ENCODE measurements at places on chromosomes 4 and X. TPM values are rescaled to one million over a fixed set of nuclear protein-coding genes. Genes with fewer than 3 reads are reported as not detected.
A peak's percentile ranks its signal among the peaks of the same experiment; 100 is the strongest.

RBMX2 gene
- total RNA-seq = 29.2 TPM

GRCh38 chrX:153723351-153724251, 586 bp downstream of the BCAP31 start:
- H3K4me3 ChIP-seq = peak overlapping the region; percentile 74
- no peaks in the 10 kb centered on the region for H3K27me3 ChIP-seq
- peaks cover 2% of the 10 kb centered on the region for H3K36me3 ChIP-seq
- H3K4me1 ChIP-seq = peaks cover 50% of the 10 kb centered on the region

- no peaks in the 10 kb centered on the region for H3K4me1 ChIP-seq
- no peaks in the 10 kb centered on the region for H3K36me3 ChIP-seq
- no peak overlapping the region for H3K4me3 ChIP-seq
- no peak overlapping the region for H3K27ac ChIP-seq
- no peak for DNase-seq
- no peaks in the 10 kb centered on the region for H3K27me3 ChIP-seq
These were observed 31.3 kb downstream of the MAP7D3 start for GRCh38 chrX:136219893-136220292.

GRCh38 chrX:44042751-44043150, 69.6 kb upstream of the NDP start:
- H3K4me3 ChIP-seq = no peak overlapping the region
- no peaks in the 10 kb centered on the region for H3K4me1 ChIP-seq
- H3K27me3 ChIP-seq = no peaks in the 10 kb centered on the region
- DNase-seq = no peak

GRCh38 chr4:158169506-158169905, 3.3 kb downstream of the GASK1B start:
- peak overlapping the region; percentile 73 for H3K4me3 ChIP-seq
- no peaks in the 10 kb centered on the region for H3K27me3 ChIP-seq
- no peak for DNase-seq

DNA sequence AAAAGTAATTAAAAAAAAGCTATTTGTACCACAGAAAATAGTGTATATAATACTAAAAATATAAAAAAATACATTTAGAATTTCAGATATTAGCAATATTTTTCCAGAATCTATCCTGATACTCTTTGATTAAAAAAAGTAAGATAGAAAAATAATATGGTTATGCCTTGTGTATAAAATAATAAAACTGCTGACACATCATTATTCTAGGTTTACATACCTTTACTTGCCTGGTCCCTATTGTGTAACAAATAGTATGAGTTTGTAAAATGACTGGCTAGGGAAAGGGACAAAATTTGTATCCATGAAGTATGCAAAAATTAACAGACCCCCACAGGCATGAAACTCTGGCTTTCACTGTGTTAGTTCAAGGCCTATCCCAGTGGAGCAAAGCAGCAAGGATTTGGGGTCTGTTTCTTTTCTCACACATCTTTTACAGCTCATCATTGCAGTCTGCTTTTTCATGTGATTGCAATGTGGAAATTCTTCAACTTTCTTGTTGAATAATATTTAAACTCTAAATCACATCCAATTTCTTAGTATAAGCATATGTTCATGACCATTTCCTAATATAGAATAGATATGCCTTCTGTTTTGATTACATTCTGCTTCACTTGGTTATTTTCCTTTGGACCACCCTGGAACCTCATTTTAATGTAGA, 136.7 kb upstream of the PCDH18 start:
- H3K36me3 ChIP-seq = no peaks in the 10 kb centered on the region
- no peaks in the 10 kb centered on the region for H3K27me3 ChIP-seq
- H3K27ac ChIP-seq = no peak overlapping the region
- DNase-seq = no peak

DNA sequence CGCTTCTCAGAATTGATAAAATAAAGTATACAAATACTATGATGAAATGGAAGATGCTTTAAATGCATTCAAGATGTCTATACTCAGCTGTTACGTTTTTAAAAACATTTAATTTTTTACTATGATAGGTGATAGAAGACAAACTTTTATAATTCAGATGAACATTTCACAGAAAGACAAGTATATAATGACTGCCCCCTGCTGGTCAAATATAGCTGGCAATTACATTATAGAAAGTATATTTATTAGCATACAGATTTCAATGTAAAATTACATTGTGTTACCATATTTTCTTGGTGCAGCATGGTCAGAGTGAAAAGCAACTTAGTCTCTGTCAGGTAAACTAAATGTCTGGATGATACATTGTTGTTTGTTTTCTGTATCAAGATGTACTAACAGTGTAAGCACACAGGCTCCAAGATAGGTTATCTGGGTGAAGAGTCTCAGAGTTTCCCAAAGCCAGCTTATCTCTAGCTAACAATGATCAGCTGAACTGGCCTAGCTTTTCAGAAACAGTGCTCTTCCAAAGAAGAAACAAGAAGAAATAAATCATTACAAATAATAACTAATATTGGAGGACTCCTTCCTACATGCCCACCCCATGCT, 54.1 kb downstream of the SRPX start:
- H3K27ac ChIP-seq = no peak overlapping the region
- H3K4me3 ChIP-seq = no peak overlapping the region
- H3K4me1 ChIP-seq = no peaks in the 10 kb centered on the region
- peak; percentile 1 for DNase-seq
- H3K27me3 ChIP-seq = no peaks in the 10 kb centered on the region

AFF1 gene
- total RNA-seq = 15.9 TPM

DNA sequence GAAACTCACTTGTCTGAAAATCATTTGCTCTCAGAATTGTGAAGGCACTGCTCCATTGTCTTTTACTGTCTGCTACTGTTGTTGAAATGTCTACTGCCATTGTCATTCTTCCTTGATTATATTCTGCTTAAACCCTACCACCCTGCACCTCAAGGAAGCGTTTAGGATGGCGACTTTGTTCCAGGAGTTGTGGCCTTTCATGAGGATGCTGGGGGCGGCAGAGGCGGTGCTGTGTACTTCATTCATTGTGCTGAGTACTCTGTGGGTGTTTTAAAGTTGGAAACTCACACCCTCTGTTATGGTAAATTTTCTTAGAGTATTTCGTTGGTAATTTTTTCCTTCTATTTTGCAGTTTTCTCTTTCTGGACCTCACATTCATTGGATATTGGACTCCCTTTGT, 258.9 kb downstream of the TENM3 start:
- no peaks in the 10 kb centered on the region for H3K36me3 ChIP-seq
- no peak for DNase-seq
- no peak overlapping the region for H3K4me3 ChIP-seq
- H3K27ac ChIP-seq = no peak overlapping the region

DNA sequence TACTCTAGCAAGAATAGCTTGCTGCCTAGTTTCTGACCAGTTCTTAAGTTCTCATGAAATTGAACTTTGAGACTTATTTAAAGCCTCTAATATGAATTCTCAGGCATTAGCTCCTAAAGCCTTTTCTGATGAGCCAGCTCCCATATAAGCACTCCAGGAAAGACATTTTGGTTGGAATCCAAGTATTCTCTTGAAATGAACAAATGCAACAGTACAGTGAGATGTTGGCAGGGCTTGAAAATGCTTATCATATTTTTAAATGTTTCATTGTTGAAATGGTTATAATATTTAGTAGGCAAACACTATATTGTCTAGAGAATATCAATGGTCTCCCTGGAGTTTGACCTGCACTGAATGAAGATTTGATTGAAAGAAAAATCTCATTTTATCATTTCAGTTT, 240.3 kb downstream of the ANK2 start:
- no peaks in the 10 kb centered on the region for H3K4me1 ChIP-seq
- H3K27ac ChIP-seq = no peak overlapping the region
- H3K4me3 ChIP-seq = no peak overlapping the region
- DNase-seq = no peak
- H3K36me3 ChIP-seq = no peaks in the 10 kb centered on the region

DNA sequence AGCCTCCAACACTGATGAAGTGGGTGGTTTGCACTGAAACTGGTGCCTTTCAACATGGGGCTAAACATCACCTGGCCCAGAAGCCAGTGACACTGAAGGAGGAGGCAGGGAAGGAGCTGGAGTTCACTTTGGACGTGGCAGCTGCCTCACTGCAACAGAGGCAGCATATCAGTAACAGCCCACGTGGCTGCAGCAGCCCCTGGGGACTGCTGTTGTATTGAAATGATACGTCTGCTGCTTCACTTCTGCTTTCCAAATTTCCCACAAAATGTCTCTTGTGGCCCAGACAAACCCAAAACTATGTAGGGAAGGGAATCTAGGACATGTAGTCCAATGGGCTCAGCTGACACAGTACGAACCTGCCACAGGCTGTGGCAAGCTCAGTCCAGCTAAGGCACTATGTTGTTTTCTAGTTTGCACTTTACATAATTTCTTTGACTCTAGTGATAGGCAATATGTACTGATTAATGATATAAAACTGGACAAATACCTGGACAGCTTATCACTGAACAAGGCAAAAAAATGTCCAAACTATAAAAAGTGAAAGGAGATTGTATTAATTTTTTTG, 84.7 kb upstream of the RAPGEF2 start:
- H3K27me3 ChIP-seq = no peaks in the 10 kb centered on the region
- no peak overlapping the region for H3K4me3 ChIP-seq
- peaks cover 20% of the 10 kb centered on the region for H3K4me1 ChIP-seq
- no peak for DNase-seq

DNA sequence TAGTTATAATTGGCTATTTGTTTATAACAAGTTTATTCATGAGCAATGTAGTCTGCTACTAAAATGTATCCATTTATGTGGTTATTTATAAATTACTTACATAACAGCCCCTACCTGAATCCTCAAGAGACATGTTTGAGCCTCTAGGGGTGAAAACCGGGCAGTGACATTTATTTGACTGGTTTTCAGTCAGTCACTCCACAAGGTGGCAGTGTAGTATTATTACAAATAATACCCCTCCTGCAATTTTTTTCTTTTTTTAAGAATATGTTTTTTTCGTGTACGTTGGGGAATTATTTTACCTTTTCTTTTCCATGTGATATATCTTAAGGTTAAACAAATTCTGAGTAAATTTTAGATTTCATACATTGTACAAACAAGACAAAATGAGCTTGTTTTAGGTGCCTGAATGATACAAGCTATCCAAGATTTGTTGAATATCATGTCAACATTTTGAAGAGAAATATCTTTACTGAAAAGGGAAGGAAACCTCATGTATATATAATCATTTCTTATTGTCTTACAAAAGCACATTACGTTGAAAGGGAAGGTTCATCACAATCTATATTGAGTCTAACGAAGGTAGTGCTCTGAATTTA, 598.7 kb upstream of the TECRL start:
- H3K27ac ChIP-seq = no peak overlapping the region
- no peak overlapping the region for H3K4me3 ChIP-seq
- DNase-seq = peak; percentile 47
- no peaks in the 10 kb centered on the region for H3K36me3 ChIP-seq
- no peaks in the 10 kb centered on the region for H3K27me3 ChIP-seq
- no peaks in the 10 kb centered on the region for H3K4me1 ChIP-seq

GRCh38 chr4:33062155-33062806, 2342.1 kb downstream of the PCDH7 start:
- no peaks in the 10 kb centered on the region for H3K36me3 ChIP-seq
- no peaks in the 10 kb centered on the region for H3K4me1 ChIP-seq
- H3K27ac ChIP-seq = no peak overlapping the region
- DNase-seq = no peak
- no peaks in the 10 kb centered on the region for H3K27me3 ChIP-seq
- no peak overlapping the region for H3K4me3 ChIP-seq

LRCH2 gene
- not detected for total RNA-seq

IRF2 gene
- 15.5 TPM for total RNA-seq

DNA sequence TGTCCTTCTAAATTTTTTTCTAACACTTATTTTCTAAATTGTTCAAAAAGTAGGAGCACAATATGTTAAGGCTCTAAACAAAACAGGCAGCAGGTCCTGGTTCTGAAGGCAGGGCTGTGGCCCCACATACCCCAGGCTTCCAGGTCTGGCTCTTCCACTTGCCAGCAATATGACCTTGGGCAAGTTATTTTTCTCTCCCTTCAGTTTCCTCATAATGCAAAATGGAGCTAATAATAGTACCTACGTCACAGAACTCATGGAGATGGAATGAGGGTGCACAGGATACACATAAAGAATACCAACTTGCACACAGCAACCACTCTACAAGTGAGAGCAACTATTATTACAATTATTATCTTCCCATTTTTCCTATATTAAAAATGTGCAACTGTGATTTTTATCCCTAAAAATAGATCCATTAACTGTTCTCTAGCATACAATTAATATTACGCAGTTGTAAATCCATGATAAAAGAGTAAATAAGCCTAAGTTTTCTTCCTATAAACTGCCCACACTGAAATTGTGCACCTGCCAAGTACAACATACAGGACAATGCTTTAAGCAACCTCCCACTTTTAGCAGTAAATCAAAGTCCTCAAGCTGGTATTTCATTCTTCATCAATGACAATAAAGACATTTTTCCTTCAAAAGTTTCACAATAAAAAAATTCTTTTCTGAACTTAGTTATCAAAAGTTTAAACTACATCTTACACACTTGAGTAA, 27.0 kb downstream of the OTUD4 start:
- H3K27me3 ChIP-seq = no peaks in the 10 kb centered on the region
- no peak for DNase-seq
- no peak overlapping the region for H3K4me3 ChIP-seq
- H3K36me3 ChIP-seq = peaks cover 13% of the 10 kb centered on the region

- no peaks in the 10 kb centered on the region for H3K36me3 ChIP-seq
- DNase-seq = no peak
- no peaks in the 10 kb centered on the region for H3K27me3 ChIP-seq
- no peak overlapping the region for H3K4me3 ChIP-seq
- no peaks in the 10 kb centered on the region for H3K4me1 ChIP-seq
These were observed 251.8 kb upstream of the GALNTL6 start for GRCh38 chr4:171561419-171561818.

GRCh38 chr4:6391186-6391851, 81.1 kb downstream of the PPP2R2C start:
- H3K27ac ChIP-seq = no peak overlapping the region
- no peaks in the 10 kb centered on the region for H3K36me3 ChIP-seq
- DNase-seq = no peak
- H3K27me3 ChIP-seq = peaks cover 3% of the 10 kb centered on the region

GRCh38 chr4:141913928-141914327, 277.5 kb downstream of the IL15 start:
- no peak overlapping the region for H3K27ac ChIP-seq
- no peak for DNase-seq
- no peaks in the 10 kb centered on the region for H3K27me3 ChIP-seq
- H3K4me1 ChIP-seq = no peaks in the 10 kb centered on the region
- H3K4me3 ChIP-seq = no peak overlapping the region

GRCh38 chr4:152936446-152937335, 568 bp downstream of the FHDC1 start:
- H3K4me3 ChIP-seq = peak overlapping the region; percentile 59
- H3K4me1 ChIP-seq = peaks cover 18% of the 10 kb centered on the region
- DNase-seq = no peak
- no peak overlapping the region for H3K27ac ChIP-seq

GPRASP1 gene
- 0.51 TPM for total RNA-seq

- H3K27me3 ChIP-seq = no peaks in the 10 kb centered on the region
- H3K27ac ChIP-seq = no peak overlapping the region
- no peaks in the 10 kb centered on the region for H3K36me3 ChIP-seq
- no peaks in the 10 kb centered on the region for H3K4me1 ChIP-seq
- H3K4me3 ChIP-seq = no peak overlapping the region
These were observed 353.5 kb upstream of the CXorf51B start for GRCh38 chrX:146456058-146456457.

Data from HepG2 (cell line).